ENCODE measurements at places on chromosomes 4 and X. TPM values are rescaled to one million over a fixed set of nuclear protein-coding genes. Genes with fewer than 3 reads are reported as not detected.

- DNase-seq, result no peak
Observed at GRCh38 chrX:130467936-130468335, 66.1 kb downstream of the RBMX2 start.

DNA sequence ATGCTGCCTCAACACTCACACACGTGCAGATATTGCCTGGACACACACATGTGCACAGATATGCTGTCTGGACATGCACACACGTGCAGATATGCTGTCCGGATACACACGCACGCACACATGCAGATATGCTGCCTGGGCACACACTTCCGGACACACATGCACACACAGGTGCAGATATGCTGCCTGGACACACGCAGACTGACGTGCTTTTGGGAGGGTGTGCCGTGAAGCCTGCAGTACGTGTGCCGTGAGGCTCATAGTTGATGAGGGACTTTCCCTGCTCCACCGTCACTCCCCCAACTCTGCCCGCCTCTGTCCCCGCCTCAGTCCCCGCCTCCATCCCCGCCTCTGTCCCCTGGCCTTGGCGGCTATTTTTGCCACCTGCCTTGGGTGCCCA is 14.7 kb downstream of the FGFRL1 start:
- no peak for DNase-seq

DNA sequence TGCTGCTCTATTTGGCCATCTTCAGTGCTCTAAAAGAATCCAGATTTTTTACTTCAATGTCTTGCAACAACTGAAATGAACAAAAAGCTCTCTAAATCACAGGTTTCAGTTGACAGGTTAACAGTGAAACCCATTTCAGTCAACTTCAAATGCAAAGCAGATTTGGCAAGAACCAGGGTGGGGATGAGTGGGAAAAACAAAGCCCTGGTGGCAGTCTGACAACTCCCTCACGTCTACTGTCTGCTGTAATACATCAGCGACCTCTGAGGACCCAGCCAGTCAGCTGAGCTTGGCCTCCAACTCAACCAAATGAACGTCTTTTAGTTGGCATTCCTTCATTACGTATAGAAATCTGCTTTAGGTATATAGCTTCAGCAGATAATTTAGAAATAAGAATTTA is 95.8 kb downstream of the COL25A1 start:
- no peak for DNase-seq

DNA sequence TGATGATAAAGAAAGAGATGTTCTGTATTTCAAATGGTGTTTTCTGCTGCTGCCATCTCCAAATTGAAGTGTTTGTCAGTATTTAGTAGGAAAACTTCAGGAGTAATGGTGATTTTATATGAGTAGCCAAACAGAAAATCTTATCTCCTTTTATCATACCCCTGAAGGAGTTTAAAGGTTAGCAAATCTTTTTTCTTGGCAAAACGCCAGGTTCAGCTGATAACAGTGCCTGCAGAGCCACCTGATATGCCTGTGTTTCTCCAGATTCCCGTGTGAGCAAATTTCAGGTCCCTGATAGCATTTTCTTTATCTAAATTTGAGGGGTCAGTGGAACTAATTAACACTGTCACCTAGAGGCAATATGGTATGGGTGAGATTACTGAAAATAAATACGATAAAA is 65.8 kb upstream of the ETNPPL start:
- no peak for DNase-seq

MAGEA4 gene
- total RNA-seq, result not detected

- DNase-seq, result no peak
Observed at GRCh38 chr4:15836362-15836761, 58.2 kb downstream of the CD38 start.

FAM47A gene
- total RNA-seq, result not detected

SLC4A4 gene
- total RNA-seq, result 22.0 TPM

F11 gene
- 0.35 TPM for total RNA-seq

REPS2 gene
- total RNA-seq, result 1.8 TPM

SYNPO2 gene
- 316 TPM for total RNA-seq

DNA sequence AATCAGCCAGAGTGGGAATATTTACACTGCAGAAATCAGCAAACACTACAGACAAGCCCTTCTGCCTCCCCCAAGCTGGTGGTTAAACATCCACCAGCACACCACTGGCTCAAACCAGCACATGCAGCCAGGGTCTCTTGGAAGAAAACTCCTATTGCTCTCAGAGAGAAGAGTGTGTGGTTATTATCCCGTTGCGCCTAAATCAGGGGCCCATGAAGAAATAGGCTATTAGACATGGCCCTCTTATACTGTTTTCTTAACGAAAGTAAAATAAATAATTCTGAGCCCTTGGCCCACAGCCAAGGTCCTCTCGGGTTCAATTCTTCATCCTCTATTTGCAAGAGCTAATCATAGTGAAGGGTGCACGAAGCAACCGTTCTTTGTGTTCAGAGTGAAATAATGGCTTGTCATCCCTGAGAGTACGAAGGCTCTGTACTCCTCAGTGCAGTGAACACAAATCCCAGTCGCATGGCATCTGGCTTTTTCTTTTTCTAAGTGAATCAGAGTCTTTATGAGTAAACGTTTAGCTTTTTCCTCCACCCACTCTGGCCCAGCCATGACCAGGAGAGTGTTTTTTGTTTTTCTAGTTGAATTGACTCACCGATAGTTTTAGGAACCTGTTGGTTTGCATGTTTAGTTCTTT is 33.4 kb upstream of the RBM47 start:
- no peak for DNase-seq

DNA sequence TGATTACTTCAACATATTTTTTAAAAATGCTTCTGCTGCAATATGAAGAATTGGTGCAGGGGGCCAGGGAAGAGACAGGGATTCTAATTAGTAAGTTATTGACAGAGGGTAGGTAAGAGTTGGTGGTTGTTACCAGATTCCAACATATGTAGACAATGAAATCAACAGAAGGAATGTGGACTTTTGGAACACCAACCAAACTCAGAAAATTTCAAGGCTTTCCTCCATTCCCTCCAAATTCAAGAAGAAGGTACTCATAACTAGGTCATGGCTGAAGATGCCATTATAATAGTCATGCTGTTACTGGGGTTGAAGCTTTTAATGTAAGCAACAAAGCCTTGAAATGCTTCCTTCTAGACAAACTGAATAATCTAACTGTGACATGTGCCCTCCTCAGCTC is 22.9 kb upstream of the CXCL13 start:
- DNase-seq, result no peak

FHIP1A gene
- total RNA-seq, result 19.5 TPM

DNA sequence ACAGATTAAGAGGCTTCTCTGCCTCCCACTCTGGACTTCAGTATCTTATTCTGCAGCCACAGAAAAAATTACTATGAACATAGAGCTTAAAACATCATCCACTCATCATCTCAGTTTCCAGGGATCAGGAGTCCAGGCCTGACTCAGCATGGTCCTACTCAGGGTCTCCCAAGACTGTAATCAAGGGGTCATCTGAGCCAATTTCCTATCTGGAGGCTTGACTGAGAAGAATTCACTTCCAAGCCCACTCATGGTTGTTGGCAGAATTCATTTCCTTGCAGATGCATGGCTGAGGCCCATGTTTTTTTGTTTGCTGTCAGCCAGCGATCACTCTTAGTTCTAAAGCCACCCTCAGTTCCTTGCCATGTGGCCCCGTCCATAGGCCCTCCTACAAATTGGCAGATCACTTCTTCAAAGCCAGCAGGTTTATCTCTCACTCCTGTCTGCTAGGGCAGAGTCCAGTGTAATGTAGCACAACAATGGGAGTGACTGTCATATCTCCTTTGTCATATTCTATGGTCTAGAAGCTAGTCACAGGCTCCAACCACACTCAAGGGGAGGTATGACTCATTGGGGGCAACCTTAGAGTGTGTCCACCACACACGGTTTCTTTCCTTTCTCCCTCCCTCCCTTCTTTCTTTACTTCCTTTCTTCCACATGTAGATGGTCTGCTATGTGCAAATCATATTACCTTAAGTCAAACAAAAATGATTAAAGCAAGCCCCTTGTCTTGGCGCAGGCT is 251.6 kb downstream of the QDPR start:
- no peak for DNase-seq

DNA sequence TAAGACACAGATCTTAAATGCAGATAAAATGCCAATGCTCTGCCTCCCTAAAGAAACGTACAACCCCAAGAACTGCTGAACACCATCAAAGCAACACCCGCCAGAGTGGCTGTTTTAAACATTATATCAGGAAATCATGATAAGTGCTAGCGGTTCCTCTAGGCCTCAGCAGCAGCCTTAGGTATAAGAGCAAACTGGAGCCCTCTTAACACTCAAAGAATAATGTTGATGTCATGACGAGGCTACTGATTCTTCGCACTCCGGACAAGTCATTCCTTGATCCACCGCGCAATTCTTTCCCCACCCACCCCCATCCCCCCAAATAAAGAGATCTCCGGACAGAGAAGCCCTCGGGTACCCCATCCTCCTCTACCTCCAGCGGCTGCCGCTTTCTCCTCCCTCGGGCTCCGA is 507 bp downstream of the LIN54 start:
- DNase-seq, result no peak

DNA sequence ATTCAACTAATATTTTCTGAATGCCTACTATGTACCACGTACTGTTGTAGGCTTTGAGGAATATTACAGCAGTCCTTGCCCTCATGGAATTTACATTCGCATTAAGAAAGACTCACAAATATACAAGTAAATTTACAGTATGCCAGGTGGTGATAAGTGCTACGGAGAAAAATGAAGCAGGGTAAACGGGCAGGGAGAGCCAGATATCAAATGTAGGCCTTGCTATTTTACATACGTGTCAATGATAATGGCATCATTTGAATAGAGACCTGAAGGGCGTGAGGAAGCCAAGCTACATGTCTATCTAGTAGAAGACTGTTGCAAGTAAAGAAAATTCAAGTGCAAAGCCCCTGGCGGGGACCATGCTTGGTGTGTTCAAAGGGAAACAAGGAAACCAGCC is 65.2 kb downstream of the AMMECR1 start:
- no peak for DNase-seq

RFC1 gene
- 22.3 TPM for total RNA-seq

DNA sequence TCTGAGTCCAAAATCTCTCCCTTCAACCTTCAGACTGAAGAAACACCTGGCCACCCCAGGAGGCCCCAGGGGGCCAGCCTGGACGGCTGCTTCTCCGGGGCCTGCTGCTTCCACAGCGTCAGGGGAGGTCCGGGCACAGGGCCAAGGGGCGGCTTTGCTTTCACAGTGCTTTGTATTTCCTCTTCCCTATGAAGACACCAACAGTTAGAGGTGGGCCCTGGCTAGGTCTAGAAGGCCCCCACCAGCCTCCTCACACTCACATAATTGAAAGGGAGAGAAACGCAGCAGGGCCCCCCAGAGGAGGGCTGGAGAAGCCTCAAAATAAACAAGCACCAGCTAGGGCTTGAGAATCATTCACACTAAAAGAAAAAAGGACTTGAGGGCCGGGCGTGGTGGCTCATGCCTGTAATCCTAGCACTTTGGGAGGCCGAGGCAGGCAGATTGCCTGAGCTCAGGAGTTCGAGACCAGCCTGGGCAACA is 17.8 kb downstream of the SCD5 start:
- DNase-seq, result peak; percentile 81

DNA sequence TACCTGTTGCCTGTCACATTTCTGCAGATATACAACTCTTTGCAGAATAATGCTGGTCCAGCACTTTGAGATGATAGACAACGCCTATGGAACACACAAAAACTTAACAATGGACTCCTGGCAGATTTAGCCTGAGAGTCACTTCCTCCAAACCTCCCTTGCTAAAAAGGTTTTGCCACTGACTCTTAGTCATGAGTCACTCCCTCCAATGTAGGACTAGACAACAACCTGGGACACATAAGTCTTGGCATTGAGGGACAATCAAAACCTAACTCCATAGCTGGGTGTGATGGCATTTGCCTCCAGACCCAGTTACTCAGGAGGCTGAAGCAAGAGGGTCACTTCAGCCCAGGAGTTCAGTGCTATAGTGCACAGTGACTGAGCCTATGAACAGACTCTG is 22.0 kb upstream of the EIF4E start:
- DNase-seq, result no peak

DNA sequence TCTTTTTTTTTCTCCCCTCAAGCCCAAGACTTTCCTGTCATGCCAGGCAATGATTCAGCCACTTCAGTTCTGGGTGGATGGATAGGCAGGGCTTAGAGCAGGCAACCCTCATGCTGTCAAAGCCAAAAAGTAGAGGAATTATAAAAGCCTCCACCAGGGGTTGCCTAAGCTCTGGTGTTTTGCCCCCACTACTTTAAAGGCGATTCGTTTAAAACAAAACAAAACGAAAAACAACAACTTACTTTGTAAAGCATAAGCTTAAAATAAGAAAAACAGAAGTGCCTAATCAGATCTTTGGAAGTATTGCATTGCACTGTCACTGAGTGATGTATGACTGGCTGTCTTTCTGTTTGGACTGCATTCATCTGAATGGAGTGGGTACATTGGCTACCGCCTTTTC is 5.3 kb upstream of the IDS start:
- no peak for DNase-seq

GRCh38 chr4:55326629-55327028 is 19.4 kb upstream of the SRD5A3 start:
- DNase-seq, result no peak

DNA sequence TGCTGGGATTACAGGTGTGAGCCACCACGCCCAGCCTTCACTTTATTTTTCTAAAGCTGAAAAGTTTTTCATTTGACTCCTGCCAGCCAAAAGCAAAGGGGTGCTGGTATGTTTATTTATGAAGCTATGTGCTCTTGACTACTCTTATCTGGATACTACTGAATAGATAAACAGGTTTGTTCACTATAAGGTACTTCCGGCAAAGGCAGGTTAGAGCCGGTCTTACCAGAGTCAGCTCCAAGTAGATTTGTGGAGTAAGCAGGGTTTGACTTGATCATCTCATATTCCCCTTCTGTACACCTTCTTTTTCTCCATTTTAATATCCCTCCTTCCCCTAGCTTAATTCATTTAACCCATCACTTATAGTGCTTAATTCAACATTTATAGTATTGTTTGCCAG is 175.4 kb upstream of the MBNL3 start:
- DNase-seq, result no peak

- DNase-seq, result no peak
Observed at GRCh38 chr4:7513671-7514070, 78.9 kb upstream of the PSAPL1 start.

- no peak for DNase-seq
Observed at GRCh38 chrX:13659063-13659462, 6.1 kb downstream of the TCEANC start.

DNA sequence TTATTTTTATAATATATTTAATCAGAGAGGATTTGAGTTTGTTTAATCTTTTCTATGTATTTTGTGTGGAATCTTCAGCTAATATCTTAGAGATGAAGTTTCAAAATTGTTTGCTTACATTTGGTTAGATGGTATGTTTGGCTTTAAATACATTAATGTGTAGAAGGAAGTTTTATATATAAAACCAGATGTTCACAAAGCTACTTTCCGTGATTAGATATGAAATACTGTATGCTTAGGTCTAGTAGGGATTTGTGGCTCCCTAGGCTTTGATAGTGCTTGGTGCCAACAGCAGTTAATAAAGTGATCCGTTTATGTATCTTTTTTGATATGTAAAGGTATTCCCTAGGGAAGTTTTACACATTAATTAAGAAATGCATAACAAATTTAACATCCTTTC is 223.0 kb downstream of the ARHGAP10 start:
- DNase-seq, result no peak
